Kidney epithelial cell (primary cell): ENCODE measurements at places on chromosomes 11 and 22.

DNA sequence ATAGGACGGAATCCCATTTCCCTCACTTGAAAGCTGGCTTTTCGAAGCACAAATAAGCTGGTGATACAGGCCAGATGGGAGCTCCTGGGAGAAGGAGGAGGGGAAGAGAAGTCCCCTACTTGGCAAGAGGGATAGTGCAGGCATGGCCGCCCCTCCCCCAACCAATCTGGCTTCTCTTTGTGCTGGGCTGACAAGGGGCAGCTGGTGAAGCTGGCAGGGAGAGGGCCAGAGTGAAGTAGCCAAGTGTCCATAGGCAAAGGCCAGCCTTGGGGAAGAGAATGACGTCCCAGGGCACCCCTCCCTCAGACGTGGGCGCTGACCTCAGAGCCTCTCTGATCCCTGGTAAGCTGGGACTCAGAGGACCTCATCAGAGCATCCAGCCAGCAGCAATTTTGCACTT, 78.7 kb upstream of the GRAMD1B start:
- no peak for DNase-seq

- DNase-seq = no peak
Measured at GRCh38 chr11:120224361-120224760, 13.5 kb downstream of the OAF start.

- DNase-seq = no peak
Measured at GRCh38 chr11:126791991-126792390, 208.6 kb downstream of the KIRREL3 start.

DNA sequence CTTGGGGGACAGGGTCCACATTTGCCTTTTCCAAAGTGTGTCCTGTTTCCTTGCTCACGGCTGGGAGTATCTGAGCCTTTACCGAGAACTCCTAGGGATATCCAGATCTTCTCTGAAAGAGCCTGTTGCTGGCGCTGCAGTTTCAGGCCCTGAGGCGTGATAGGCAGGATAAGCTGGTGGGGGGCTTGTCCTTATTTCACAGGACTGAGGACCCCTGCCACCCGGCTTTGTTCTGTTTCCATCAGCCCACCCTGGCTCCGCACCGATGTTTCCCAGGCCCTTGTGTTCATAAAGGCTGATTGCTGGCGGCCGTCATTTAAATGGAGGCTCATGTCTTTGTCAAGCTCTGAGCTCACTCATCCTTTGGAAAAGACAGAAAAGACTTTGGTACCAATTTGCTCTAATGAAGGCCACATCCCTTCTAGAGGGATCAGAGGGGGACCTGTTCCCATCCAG, 9.4 kb upstream of the NPTXR start:
- no peak for DNase-seq

DNA sequence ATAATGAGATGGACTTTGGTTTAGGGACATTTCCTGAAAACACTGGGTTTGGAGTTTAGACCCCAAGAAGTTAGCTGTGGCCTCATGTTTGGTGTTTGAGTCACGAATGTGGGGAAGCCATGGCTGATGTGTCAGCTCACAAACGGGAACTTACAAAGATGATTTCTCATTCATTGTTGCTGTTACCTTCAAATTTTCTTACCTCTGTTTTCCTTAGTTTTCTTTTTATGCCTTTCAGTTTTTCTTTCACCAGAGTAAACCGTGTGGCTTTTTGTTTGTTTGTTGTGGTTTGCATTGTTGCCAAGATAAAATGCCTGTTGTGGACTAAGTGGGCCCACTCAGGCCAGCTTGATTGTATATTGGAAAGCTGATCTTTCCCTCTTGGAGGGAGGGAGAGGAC, 89.1 kb downstream of the SWAP70 start:
- DNase-seq = peak; percentile 61

DNA sequence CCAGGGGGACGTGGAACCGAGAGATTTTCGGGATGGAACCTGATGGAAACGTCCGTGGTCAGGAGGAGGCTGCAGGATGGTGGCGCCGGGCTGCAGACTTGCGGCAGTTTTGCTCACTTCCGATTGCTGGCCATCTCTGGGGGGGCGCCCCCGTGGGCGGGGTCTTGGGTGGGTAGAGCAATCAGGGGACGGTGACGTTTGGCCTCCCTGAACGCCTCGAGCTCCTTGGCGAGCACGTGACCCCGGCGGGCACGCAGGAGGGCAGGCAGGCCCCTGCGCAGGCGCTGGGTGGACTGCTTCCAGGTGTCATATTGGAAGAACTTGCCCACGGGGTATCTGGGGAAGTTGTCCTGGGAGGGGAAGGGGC, 6.3 kb downstream of the IGF2 start:
- no peak for DNase-seq

DNA sequence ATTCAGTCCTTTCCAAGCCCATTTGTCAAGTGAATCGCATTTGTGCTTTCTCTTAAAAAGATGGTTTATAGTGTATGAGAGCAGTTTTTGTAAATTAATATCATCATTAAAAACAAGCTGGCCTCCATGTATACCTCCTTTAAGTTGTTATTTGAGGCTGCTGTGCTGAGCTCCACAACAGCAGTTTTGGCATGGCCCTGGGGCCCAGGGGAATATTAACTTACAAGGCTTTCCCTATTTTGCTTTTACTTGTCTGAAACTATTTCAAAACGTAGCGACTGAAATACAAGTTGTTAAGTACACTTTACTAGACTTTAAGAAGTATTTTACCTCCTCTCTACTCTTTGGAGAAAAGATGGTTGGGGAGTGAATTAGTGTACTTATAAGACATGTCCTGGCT, 4.9 kb upstream of the BARX2 start:
- DNase-seq = no peak

- DNase-seq = no peak
Measured at GRCh38 chr22:38221908-38222796, 20.4 kb downstream of the MAFF start.

DNA sequence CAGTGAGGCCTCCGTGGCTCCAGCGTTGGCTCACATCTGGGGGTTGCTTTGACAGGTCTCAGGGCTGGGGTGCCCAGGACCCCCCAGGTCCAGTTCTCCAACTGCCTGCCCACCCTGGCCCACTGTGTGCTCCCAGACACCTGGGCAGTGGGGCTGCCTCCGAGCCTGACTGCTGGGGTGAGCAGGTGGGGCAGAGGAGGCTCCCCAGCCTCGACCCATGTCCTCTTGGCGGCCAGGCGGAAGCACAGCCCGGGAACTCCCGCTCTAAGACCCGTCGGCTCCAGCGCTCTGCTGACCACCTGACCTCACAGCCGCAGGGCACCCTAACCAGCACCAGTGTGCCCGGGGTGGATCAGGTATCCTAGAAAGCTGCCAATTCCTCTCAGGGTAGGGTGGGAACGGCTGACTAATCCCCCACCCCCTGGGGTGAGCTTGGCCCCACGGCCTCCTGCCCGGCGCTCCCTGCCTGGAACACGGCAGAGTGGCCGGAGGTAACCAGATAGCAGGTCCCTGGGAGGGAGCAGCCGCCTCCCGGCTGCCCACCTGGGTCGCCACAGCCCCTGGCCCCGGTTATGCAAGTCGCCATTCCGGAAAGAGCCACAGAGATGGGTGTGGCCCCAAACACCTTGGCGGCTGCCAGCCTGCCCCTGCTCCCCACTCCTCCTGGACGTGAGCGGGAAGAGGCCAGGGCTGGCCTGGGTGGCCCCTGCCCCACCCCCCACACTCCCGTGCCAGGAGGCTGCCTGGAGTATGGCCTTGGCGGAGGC, 19.2 kb upstream of the MUC5B start:
- no peak for DNase-seq

GRCh38 chr11:5272395-5273017, 2.8 kb upstream of the HBE1 start:
- no peak for DNase-seq

- DNase-seq = no peak
Measured at GRCh38 chr11:44005063-44005701, 42.6 kb upstream of the ACCSL start.

DNA sequence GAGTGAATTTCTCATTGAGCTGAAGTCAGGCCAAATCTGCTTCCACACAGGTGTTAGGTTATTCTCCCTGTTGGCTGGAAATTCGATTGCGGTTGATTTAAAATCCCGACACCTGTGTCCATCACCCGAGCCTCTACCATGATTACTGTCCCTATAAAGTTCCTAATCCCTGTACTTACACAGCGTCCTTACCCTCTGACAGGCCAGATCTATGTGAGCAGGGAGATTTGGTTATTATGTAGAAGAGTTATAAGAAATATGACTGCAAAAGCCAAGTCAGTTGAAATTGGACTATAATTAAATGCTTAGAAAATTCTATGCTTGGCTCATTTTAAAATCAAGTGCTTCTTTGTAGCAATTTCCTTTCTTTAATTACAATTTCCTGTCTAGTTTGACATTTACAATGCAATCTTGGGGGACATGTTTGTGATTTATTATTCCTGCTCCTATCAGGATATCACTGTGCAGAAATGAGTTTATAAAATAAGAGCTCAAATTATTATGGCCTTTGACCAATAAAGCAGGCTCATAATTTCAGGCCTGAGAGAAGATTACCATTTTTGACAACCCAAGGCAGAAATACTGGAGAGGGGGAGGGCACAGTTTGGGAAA, 32.5 kb upstream of the LMO1 start:
- no peak for DNase-seq

- DNase-seq = no peak
Measured at GRCh38 chr22:34858066-34858465, 207.9 kb upstream of the ISX start.
